ENCODE measurements at places on chromosomes 11 and 22.
A peak's percentile ranks its signal among the peaks of the same experiment; 100 is the strongest.

DNA sequence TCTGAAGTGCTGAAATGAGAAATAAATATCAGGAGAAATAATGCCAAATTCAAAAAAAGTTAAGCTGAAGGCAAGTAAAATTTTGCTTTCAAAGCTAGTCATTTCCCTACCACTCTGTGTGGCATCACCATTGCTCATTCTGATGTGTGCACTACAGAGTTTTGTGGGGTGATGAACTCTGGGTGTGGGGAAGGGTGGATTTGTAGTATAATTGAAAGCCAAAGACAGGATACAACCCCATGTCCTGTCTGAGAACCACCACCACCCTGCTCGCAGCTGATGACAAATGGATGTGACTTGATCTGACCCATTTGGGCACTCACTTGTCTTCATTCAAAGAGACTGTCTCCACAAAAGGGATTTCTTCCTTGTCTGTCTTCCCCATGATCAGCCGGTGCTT, 19.3 kb upstream of the TMEM9B start:
- H3K4me3 ChIP-seq: no peak overlapping the region
- H3K36me3 ChIP-seq: no peaks in the 10 kb centered on the region
- H3K27ac ChIP-seq: no peak overlapping the region
- no peak for DNase-seq
- no peaks in the 10 kb centered on the region for H3K4me1 ChIP-seq
- no peaks in the 10 kb centered on the region for H3K27me3 ChIP-seq

DNA sequence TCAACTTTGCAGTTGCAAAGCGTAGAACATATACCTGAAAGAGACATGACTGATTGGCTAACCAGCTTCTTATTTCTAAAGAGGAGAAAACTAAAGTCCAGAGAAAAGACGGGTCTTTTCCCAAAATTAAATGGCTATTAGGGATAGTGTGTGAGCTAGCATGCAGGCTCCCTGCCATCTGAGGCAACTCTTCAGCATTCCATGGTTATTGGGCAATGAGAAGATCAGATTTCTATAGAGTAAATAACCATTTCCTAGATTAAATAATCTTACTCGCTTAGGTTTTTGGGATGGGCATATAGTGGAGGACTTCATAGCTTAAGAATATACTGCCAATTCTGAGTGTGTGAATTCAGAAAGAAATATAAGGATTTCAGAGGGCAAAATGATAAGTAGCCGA, 95.0 kb downstream of the PDHX start:
- H3K4me3 ChIP-seq: no peak overlapping the region
- H3K27me3 ChIP-seq: no peaks in the 10 kb centered on the region
- no peak for DNase-seq

- no peak overlapping the region for H3K27ac ChIP-seq
- no peak for DNase-seq
- H3K4me3 ChIP-seq: no peak overlapping the region
- H3K36me3 ChIP-seq: no peaks in the 10 kb centered on the region
These were observed 5.3 kb downstream of the GAS2 start for GRCh38 chr11:22671751-22672150.

GRCh38 chr11:100925935-100926334, 203.7 kb downstream of the PGR start:
- no peaks in the 10 kb centered on the region for H3K36me3 ChIP-seq
- no peaks in the 10 kb centered on the region for H3K4me1 ChIP-seq
- H3K27me3 ChIP-seq: no peaks in the 10 kb centered on the region
- no peak overlapping the region for H3K4me3 ChIP-seq

GRCh38 chr11:117249571-117249970, 17.1 kb downstream of the RNF214 start:
- no peak for DNase-seq
- no peaks in the 10 kb centered on the region for H3K27me3 ChIP-seq
- no peak overlapping the region for H3K4me3 ChIP-seq
- H3K36me3 ChIP-seq: peaks cover 74% of the 10 kb centered on the region
- H3K27ac ChIP-seq: no peak overlapping the region

GRCh38 chr22:32802237-32802765, 796 bp downstream of the TIMP3 start:
- no peaks in the 10 kb centered on the region for H3K27me3 ChIP-seq
- H3K36me3 ChIP-seq: no peaks in the 10 kb centered on the region
- DNase-seq: no peak
- peak overlapping the region; percentile 74 for H3K4me3 ChIP-seq
- peak overlapping the region; percentile 75 for H3K27ac ChIP-seq

DNA sequence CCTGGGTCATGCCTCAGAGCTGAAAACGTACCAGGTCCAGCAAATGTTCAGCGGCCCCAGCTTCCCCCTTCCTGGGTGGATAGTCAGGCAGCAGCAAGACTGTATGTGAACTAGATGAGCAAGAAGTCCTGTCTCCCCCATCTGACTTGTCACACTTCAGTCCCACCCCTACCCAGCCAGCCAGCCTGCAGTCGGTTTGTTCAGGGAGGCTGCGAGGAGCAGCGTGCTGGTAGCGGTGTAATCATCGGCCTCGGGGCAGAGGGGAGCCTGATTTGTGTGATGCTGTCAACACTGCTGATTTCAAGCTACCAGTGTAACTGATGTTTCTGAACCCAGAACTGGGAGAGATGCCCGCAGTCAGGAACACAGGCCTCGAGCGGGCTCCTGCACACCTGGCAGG, 9.6 kb downstream of the TMEM258 start:
- H3K4me1 ChIP-seq: no peaks in the 10 kb centered on the region
- no peaks in the 10 kb centered on the region for H3K27me3 ChIP-seq
- peaks cover 27% of the 10 kb centered on the region for H3K36me3 ChIP-seq
- H3K4me3 ChIP-seq: no peak overlapping the region
- DNase-seq: no peak
- no peak overlapping the region for H3K27ac ChIP-seq

DNA sequence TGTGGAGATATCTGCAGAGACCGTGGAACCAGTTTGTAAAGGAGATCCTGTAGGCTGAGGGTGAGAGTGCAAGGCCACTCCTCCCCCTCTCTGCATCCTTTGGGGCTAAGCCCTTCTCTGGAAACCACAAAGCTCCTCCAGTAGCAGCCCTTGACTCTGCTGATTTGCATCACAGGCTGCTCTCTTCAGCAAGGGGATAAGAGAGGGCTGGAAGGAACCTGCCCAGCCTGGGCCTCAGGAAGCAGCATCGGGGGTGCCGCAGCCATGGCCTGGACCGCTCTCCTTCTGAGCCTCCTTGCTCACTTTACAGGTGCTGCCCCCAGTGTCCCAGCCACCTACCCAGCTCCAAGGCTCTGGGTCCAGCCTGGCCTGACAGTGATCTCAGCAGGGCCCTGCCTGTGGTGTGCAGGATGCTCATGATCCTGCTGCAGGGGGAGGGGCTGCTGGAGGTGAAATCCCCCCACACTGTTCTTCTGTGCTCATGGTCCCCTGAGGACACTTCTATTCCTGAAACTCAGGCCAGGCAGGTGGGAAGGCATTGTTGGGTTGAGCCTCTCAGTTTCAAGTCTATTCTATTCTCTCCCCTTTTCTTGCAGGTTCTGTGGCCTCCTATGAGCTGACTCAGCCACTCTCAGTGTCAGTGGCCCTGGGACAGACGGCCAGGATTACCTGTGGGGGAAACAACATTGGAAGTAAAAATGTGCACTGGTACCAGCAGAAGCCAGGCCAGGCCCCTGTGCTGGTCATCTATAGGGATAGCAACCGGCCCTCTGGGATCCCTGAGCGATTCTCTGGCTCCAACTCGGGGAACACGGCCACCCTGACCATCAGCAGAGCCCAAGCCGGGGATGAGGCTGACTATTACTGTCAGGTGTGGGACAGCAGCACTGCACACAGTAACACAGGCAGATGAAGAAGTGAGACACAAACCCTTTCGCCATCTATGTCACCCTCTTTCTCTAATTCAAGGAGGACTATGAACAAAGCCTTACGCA, 68.5 kb upstream of the IGLL5 start:
- no peaks in the 10 kb centered on the region for H3K27me3 ChIP-seq
- H3K27ac ChIP-seq: no peak overlapping the region
- no peaks in the 10 kb centered on the region for H3K4me1 ChIP-seq
- H3K36me3 ChIP-seq: no peaks in the 10 kb centered on the region

DNA sequence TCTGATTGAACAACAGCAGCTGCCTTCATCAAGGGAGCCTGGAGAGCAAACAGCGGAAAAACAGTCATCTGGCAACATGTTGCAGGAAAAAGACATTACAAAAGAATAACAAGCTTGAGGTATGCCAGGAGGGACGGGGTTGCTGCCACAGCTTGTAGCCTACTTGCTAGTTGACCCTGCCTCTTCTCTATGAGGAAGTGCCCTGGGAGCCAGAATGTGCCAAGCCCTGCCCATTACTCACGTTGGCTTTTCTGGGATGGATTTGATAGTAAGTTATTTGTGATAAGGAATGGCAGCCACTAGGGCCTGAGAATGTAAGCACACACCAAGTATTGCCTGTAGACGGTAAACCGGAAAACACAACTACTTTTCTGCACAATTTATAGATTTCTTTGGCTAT, 113.5 kb upstream of the KIRREL3 start:
- no peaks in the 10 kb centered on the region for H3K27me3 ChIP-seq
- no peak overlapping the region for H3K27ac ChIP-seq
- H3K4me3 ChIP-seq: no peak overlapping the region
- DNase-seq: no peak
- H3K4me1 ChIP-seq: no peaks in the 10 kb centered on the region

GRCh38 chr22:39178206-39179111, 26.0 kb upstream of the CBX7 start:
- H3K36me3 ChIP-seq: no peaks in the 10 kb centered on the region
- H3K27ac ChIP-seq: peak overlapping the region; percentile 56
- H3K4me3 ChIP-seq: no peak overlapping the region
- no peak for DNase-seq
- H3K4me1 ChIP-seq: peaks cover 28% of the 10 kb centered on the region
- no peaks in the 10 kb centered on the region for H3K27me3 ChIP-seq

DNA sequence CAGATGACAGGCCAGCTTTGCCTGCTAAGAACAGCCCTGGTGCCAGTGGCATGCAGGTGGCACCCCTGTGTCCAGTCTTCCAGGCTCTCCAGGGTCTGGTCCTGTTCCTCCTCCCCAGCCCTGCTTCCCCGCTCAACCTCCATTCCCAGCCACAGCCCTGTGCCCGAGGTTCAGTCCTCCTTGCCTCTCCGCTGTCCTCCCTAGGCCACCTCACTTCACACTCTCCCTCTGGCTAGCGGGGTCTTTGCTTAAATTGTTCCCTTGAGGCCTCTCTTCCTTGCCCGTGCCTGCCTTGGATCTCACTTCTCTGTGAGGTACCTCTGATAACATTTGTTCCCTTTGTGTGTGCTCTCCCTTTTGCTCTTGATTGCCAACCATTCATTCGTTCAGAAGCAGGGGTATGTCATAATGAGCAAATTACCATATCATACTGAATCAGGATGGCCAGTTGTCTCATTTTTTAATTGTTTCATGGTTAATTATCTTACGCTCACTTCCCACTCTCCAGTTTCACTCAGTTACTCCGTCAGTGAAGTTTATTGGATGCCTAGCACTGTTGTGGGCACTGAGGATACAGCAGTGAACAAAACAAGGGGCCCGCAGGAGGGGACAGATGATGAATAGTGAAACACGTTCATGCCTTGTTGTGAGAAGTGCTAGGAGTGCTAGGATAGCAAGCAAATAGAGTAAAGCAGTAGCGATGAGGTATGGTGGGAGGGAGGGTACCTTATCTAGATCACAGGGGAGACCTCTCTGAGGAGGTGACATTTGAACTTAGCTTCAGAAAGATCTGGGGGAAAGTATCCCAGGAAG, 7.4 kb downstream of the BMAL1 start:
- H3K27me3 ChIP-seq: no peaks in the 10 kb centered on the region
- no peaks in the 10 kb centered on the region for H3K36me3 ChIP-seq
- peaks cover 7% of the 10 kb centered on the region for H3K4me1 ChIP-seq
- H3K4me3 ChIP-seq: no peak overlapping the region
- H3K27ac ChIP-seq: no peak overlapping the region

DNA sequence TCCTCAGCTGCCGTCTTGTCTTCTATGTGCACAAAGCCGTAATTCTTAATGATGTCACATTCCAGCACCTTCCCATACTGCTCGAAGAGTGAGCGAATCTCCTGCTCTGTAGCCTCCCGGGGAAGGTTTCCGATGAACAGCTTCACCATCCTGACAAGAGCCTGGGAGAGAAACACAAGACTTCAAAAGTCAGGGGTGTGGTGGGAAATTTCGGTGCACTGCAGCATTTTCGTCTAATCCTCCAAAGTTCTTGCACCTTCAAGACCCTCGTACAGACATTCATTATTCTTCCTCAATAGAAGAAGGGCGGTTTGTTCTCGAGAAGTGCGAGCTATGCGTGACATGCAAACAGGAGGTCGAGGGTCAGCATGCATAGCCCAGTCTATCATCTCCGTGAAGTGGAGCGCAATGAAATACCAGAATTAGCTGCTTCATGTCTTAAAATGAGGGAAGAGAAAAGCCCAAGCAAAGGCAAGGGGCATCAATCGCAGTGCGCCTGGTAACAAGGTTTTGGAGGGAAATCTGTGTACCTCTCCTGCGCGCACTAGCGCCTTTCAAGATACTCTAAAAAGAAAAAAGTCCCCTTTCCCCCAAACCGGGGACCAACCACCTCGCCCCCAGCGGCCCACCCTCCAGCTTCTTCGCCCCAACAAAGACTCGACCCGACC, 622 bp downstream of the RBM4B start:
- no peak for DNase-seq
- H3K27ac ChIP-seq: peak overlapping the region; percentile 94
- H3K27me3 ChIP-seq: no peaks in the 10 kb centered on the region
- H3K4me3 ChIP-seq: peak overlapping the region; percentile 79

DNA sequence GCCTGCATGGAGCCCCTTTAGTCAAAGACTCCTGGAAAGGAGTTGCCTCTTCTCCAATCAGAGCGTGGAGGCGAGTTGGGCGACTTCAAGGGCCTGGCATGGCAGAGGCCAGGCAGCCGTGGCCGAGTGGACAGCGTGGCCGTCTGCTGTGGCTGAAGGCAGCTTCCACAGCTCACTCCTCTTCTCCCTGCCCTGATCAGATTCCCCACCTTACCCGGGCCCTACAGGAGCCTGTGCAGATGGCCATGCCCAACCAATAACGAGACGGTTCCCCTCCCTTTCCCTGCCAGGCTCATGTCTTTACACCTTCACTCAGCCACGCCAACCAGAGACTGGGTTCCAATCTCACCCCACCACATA, 20.0 kb upstream of the SLC22A12 start:
- H3K27me3 ChIP-seq: no peaks in the 10 kb centered on the region
- H3K4me1 ChIP-seq: no peaks in the 10 kb centered on the region
- no peaks in the 10 kb centered on the region for H3K36me3 ChIP-seq
- no peak overlapping the region for H3K4me3 ChIP-seq
- no peak overlapping the region for H3K27ac ChIP-seq

GRCh38 chr22:23800297-23801237, 13.8 kb downstream of the SMARCB1 start:
- no peaks in the 10 kb centered on the region for H3K27me3 ChIP-seq
- no peak for DNase-seq
- H3K4me3 ChIP-seq: no peak overlapping the region
- peaks cover 64% of the 10 kb centered on the region for H3K36me3 ChIP-seq
- no peak overlapping the region for H3K27ac ChIP-seq

DNA sequence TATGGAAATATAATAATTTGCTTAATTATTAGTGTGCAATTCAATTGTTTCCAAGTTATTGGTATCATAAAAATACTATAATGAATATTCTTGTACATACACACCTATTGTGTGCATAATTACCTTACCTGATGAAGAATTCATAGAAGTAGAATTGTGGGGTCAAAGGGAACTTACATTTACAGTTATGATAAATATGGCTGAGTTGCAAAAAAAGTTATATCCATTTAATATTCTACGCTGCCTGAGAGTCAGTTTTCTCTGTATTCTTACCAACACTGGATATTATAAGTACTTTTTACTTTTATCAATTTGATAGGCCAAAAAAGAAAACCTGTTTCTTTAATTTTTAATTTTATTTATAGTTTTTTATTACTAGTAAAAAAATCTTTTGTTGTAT, 2.1 kb upstream of the PSMA1 start:
- H3K4me1 ChIP-seq: peaks cover 6% of the 10 kb centered on the region
- no peak overlapping the region for H3K27ac ChIP-seq
- no peaks in the 10 kb centered on the region for H3K27me3 ChIP-seq
- peaks cover 11% of the 10 kb centered on the region for H3K36me3 ChIP-seq

All from ascending aorta (tissue), 2 donors.